WTC11 (cell line): ENCODE measurements at places on chromosomes 3 and 15.

DNA sequence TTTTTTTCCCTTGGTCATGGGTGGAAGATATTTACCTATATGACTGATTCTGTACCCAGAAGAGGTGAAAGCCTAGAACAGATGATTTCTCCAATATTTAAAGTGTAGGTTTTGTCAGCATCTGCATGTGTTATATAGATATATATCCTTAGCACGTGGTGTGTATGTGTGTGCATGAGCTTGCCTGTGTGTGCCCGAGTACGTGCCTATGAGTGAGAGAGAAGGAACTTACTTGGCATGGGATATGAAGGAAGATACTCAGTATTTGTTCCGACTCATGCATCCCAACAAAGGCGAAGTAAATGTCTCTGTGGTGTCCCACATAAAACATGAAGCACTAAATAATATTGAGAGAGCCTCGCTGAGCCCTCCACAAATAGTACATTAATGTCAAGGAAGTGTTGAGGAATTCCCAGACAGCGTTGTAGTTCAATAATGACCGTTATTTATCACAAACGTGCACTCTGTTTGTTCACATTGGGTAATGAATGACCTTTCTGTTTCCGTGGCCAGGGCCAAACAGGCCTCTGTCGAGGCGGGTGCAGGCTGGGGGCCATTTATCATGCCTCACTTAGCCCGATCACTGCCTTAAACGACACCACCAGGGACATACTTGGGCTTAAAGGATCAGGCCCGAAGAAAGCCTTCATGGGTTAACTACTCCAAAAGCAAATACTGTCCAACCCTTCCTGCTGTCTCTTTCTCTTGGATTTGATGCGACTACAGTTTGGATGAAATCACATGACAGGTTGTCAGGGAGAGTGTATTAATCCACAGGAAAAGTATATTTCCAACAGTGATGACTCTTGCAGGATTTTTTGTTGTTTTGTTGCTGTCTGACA, 267.7 kb downstream of the PTPRG start:
- DNase-seq = no peak

DNA sequence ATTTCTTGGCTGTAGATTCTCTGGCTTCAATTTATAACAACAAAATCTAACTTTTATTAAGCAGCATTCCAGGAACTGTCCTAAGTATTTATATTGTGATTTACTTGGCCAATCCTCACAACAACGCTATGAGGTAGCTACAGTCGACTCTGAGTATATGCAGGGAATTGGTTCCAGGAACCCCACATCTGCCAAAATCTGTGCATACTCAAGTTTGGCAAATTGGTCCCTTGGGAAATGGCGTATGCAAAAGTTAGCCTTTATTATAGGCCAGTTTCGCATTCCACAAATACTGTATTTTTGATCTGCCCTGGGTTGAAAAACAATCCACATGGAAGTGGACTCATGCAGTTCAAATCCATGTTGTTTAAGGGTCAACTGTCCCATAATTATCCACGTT, 53.9 kb downstream of the RAP2B start:
- no peak for DNase-seq

DNA sequence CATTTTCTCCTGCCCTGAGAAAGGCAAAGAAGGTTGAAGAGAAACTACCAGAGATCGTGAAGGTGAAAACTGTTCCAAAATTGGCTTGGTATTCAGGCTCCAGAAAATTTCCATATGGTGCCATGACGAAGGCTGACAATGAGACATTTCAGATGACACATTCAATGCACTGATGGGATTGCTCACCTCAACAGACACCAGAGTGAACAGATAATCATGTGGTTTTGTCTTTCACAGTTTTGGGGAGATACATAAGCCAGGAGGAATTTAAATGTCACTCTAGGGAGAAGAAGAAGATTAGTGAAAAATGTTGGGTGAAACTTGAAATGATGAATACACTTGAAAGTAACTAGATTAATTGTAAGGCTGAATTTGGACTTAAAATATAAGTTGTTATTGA, 339.7 kb upstream of the EPHA3 start:
- DNase-seq = no peak

- no peak for DNase-seq
Observed at GRCh38 chr3:60792249-60792852, 458.9 kb downstream of the FHIT start.

- DNase-seq = no peak
Observed at GRCh38 chr3:147760941-147761340, 351.8 kb downstream of the ZIC1 start.

- no peak for DNase-seq
Observed at GRCh38 chr3:64081235-64081630, 57.9 kb upstream of the PSMD6 start.

DNA sequence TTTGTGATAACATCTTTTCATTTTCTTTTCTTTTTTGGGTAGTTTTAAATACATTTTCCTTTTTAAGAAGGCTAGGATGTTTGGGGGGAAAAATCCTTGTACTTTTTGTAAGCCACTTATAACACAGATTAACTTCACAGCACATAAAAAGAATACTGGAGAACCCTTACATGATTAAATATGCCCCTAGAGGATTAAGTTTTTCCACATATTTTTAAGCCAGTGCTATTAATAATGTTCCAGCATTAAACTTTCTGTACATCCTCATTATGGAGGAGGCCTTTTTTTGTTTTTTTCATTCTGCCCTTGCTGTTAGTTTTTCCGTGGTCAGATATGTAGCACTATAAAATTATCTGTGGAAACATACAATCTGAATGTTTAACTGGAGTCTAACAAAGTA, 147.9 kb downstream of the ATG7 start:
- DNase-seq = no peak

- DNase-seq = no peak
Observed at GRCh38 chr3:115652738-115653137, 29.4 kb downstream of the GAP43 start.

- DNase-seq = no peak
Observed at GRCh38 chr3:78804251-78805037, 963.4 kb downstream of the ROBO1 start.

DNA sequence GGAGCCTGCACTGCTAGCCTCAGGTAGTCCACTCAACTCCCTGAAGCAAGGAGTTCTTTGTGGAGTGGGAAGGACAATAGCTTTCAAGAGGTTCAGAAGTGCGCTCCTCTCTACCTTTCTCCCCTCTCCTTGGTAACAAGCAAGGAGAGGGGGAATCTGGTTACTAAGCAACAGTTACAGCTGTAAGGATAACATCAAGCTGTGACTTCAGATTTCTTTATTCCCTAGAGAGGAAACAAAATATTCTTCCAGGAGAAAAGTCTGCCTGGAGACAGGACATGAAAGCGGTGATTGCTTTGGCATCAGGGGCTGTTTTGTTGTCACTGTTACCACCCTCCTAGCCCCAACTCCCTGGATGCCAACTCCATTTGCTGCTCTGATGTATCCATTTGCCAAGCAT, 70.4 kb downstream of the TRANK1 start:
- no peak for DNase-seq

DNA sequence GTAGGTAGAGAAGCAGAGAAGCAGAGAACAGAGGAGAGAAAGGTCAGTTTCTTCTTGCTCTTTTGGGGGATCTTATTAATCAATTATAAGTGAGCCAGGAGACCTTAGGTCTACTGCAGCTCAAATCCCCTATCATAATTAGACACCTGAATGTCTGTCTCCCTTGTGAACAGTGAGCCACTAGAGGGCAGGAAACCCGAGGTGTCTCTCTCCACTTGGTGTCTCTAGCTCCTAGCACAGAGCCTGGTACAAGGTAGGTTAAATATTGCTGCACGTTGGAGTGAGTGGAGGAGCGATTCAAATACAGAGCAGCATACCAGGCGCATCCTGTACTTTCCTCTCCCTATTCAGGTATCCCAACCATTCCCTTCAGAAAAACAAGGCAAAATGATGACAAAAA, 2.0 kb upstream of the ST8SIA2 start:
- DNase-seq = peak; percentile 59

DNA sequence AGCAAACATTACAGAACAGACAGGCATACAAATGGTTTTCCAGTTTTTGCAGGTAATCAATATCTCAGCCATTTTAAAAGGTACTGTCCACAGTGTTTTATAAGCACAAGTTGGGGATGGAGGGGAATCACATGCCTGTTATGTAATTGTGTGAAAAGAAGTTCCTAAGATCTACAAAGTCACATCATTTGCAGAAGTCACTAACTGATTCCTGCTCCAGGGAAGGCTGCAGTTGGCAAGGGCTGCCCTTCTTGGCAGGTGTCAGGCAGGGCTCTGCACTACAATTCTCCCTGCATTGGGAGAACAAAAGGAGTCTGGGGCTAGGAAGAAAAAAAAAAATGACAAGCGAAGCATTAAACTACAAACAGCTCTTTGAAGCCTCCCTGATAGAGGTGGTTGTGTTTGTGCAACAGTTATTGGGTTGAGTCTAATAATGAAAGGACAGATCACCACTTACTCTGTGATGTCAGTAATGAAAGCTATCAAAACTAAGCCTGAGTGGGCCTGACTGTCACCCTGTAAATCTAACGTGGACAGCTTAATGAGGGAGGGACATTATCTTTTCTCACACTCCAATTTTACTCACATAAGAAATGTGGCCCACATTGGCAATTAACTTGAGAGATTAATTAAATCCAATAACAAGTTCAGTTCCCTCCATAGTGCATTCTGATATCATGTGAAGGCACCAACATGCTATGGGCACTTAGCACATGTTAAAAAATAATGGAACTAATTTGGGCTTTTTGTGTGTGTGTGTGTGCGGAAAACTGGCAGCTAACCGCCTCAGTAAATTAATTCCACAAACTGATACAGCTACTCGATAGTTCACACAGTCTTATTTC, 242.9 kb downstream of the FHIT start:
- DNase-seq = no peak

DNA sequence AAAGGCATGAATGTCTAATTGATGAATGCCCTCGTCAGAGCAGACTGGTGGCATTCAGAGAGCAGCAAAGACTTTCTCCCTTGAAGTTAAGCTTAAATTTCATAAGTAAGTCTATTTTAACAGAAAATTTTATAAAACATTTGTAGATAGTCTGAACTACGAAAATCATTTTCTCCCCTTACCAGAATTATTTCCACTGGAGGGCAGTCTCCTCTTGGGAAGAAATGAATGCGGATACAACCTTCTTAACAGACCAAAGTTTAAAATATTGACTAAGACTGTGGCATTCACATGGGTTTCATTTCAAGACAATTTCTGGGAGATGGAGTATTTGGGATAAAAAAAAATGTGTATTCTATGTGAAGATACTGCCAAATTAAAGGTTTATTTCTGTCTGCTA, 669.0 kb downstream of the FHIT start:
- DNase-seq = no peak

- DNase-seq = no peak
Observed at GRCh38 chr3:71652781-71653413, 69.4 kb upstream of the FOXP1 start.

GRCh38 chr15:23642413-23643044, 5.1 kb downstream of the MAGEL2 start:
- DNase-seq = peak; percentile 69
